ENCODE measurements at places on chromosomes 3 and 15.

DNA sequence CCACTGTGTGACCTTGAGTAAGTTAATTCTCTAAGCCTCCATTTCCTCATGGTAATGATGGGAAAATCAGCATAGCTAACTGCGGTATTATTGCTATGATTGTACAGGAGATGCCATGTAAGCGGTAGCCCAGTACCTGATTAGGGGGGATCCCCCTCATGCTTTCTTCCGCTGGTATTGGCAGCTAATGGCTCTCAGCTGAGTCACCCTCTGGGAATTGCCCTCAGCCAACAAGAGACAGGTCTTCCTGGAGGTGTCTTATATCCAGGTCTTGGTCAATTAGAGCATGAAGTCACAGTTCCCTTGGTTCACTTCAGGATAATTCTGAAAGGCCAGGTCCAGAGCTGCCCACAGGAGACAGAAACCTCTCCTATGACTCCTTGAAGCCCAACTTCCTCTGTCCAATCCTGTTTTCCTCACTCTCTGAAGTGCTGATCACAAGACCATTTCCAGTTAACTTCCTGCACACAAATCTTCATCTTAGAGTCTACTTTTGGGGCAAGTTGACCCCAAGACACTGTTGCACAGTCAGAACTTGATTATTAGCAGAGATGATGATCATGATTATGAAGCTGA lies 724.7 kb upstream of the ZNF385D start:
- DNase-seq: no peak

DNA sequence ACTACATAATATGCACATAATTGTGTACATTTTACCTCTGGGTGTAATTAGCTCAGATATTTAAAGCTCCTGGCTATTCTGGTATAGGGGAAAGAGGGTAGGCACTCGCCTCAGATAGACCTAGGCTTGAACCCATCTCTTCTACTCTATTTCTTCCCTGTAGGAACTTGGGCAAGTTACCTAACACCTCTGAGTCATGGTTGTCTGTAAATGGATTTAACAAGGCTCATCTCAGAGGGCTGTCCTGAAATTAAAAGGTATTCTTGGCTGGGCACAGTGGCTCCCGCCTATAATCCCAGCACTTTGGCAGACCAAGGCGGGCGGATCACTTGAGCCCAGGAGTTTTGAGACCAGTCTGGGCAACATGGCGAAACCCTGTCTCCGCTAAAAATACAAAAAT lies 30.7 kb downstream of the NANOGP8 start:
- DNase-seq: no peak

DNA sequence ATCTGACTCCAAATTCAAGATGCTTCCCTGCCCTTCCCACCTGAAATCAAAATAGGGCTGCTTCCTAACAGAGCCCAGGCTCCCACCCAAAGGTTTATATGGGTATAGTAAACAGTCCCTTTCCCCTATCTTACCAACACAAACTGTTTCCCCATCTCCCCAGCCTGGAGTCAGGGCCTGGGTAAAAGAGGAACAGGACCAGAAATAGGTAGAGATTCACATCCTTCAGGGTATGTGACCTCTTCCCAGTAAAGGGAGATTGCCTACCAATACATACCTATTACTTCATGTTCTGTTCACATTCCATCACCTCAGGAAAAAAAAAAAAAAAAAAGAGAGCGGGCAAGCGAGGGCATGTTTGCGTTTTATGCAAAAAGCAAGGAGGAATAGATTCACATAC lies 9.7 kb upstream of the SHF start:
- DNase-seq: no peak

- DNase-seq: no peak
These were observed 53.9 kb upstream of the VGLL3 start for GRCh38 chr3:87044846-87045245.

DNA sequence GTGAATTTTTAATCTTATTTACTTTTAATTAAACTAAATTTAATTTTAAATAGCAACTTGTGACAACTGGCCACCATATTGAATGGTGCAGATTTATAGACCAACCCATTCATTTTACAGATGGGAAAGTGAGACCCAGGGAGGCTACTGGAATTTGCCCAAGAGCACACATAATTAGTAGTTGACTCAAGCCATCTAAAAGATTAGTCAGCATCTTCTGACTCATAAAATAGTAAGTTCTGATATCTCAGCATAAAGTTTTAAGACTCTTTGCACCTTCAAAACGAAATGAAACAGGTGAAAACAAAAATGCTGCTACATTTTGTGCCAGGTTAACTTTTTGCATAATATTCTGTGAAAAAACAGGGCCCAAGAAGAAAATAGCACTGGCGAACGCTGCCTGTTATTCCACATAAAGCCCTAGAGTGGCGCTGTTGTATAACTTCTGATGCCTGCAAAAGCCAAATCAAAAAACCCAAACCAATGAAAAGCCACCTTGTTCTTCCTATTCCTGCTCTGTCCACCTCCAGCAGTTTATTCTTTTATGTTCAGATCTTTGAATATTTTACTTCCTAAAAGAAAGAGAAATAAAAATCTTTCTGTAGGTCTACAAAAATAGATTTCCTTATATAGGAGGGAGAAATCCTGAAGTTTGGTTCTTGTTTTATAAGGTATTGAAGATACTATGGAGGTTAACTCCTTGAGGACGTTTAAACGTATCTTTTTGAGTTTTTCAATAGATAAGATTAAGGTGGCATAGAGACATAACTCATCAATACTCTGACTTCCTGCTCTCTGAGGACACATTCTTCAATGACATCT lies 62.8 kb downstream of the OTOL1 start:
- peak; percentile 50 for DNase-seq

GRCh38 chr15:30059771-30060170 lies 23.0 kb upstream of the GOLGA8J start:
- no peak for DNase-seq

GRCh38 chr3:186453531-186453930 lies 90.6 kb downstream of the CRYGS start:
- DNase-seq: no peak

DNA sequence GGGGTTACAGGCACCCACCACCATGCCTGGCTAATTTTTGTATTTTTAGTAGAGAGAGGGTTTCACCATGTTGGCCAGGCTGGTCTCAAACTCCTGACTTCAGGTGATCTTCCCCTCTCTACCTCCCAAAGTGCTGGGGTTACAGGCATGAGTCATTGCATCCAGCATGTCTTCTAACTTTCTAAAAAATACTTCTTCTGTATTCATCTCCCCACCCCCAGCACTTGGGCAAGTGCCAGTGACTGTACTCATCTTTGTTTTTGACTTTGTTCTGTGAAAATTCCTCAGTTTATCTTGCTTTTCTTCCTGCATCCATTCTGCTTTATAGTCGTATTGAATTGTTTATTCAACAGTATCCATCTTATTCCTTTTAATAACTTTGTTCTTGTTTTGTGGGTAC lies 47.6 kb downstream of the ARIH1 start:
- DNase-seq: no peak

DNA sequence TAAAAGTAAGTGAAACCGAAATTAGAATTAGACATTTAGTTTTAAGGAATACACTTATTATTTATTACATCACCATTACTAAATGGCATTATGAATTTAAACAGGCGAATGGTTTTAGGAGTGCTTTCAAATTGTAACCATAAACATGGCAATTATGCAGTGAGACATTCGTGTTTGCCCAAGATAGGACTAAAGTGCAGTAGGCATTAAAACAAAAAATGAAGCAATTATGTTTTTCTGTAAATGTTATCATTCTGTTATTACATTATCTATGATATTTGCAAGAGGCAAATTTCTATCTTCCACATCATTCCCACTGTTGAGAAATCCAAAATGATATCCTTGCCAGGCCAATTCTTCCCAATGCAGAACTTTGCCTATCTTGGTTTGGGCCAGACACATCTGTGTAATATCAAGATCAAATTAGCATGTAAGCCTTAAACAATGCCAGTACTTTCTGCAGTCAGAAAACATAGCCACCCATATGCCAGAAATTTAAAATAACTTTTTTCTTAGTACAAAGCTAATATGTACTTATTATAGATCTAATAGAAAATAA lies 156.9 kb downstream of the ATP8B4 start:
- no peak for DNase-seq

- DNase-seq: no peak
These were observed 258.5 kb downstream of the ROBO2 start for GRCh38 chr3:77298417-77298816.

GRCh38 chr3:114928989-114929640 lies 218.0 kb downstream of the ZBTB20 start:
- DNase-seq: no peak

- DNase-seq: peak; percentile 60
These were observed 55.4 kb downstream of the EOMES start for GRCh38 chr3:27666708-27667107.

- DNase-seq: peak; percentile 40
These were observed 626 bp upstream of the PTPRG start for GRCh38 chr3:61560517-61561373.

DNA sequence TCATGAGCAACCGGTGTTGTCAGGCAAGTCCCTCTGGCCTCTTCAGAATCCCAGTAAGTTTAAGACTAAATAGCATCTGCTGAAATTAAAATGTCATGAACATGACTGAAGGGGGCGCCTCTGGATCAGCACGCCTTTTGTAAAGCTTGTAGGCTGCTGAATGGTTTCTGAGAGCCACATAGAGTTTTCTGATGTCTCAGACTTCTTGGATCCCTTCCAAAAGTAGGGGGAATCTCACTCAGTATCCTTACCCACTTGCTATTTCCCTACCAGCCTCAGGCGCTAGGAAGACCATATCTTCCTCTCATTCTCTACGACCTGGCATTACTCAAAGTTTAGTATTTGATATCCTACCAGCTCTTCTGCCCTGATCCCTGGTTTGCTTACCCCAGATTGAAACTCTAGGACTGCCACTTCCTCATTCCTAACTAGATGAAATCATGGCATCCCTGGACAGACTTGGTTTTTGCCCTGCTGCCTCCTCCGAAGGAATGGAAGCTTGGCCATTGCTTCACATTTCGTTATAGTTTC lies 62.7 kb upstream of the CD47 start:
- DNase-seq: peak; percentile 63

- DNase-seq: no peak
These were observed 157.1 kb upstream of the DPH6 start for GRCh38 chr15:35702946-35703495.

GRCh38 chr3:30500666-30501399 lies 105.6 kb upstream of the TGFBR2 start:
- DNase-seq: no peak

GRCh38 chr3:40869939-40870338 lies 329.4 kb upstream of the CTNNB1 start:
- no peak for DNase-seq

DNA sequence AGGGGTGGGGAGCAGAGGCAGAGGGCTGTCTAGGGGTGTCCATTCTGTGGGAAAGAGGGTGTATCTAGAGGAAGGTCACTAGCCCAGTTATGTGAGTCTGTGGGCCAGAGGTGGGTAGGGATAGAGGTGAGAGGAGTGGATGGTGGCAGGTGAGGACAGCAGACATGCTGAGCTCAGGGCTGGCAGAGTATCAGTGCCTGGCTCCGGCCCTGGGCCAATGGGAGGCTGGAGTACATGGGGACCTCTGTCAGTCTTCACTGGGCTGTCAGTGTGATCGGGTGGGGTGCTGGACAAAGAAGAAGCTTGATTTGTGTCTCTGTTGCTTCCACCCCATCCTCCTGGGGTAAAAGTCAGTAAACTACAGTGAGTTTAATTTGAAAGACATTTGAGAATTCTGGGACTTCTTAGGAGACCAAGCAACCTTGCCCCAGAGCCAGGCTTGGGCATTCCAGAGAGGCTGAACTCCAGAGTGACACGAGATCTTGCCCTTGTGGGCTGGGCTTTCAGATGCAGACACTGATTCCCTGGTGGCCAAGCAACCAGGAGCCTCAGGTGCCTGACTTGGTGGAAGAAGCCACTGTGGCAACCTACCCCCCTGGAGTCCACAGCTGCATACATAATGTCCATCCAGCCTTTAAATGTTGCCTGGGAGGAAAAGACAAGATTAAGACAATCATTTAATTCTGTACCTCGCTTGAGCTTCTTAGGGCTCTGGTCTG lies 60.7 kb downstream of the EXOG start:
- no peak for DNase-seq

GRCh38 chr15:85782064-85782463 lies 12.7 kb downstream of the KLHL25 start:
- no peak for DNase-seq

DNA sequence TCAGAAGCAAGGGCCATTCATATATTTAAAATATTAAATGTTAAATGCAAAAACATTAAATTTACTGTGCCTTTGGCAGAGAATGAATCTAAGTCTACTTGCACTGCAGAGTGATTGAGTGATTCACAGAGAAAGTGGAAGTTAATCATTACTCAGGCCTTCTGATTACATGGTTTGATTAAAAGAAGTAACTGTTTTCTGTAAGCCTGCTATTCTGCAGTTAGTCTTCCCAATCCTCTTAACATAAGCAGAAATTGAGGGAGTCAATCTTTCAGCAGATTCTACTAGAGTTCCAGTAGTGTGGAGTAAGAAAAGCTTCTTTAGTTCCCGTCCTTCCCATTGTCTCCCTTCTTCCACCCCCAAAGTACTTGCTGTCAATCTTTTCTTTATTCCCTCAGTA lies 1.5 kb downstream of the NLGN1 start:
- DNase-seq: no peak

GRCh38 chr3:21643752-21644151 lies 107.3 kb downstream of the ZNF385D start:
- no peak for DNase-seq

GRCh38 chr15:36313021-36313420 lies 266.4 kb upstream of the CDIN1 start:
- no peak for DNase-seq

- no peak for DNase-seq
These were observed 29.7 kb upstream of the HHATL start for GRCh38 chr3:42732196-42732828.

DNA sequence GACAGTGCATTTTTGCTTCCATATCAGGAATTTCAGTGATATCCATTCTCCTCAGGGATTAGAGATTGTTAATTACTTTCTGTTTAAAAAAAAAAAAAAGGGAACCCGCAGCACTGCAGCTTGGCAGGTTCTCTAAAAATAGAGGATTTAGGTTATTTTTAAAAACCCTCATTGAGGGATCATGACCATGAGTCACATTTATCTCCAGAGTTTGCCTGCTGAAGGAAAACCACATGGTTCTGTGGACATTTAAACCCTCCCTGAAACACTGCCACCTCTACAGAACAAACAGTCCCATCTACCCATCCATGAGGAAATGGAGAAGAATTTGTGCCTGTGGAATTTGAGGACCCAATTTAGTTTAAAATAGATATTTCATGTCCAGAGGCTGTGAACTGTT lies 66.2 kb upstream of the UBE2E1 start:
- DNase-seq: no peak

Measured in NCI-H1694 treated with DMSO at 0.1 percent for 48 hours (cell line).